ENCODE measurements at places on chromosomes 1 and 21. TPM values are rescaled to one million over a fixed set of nuclear protein-coding genes. Genes with fewer than 3 reads are reported as not detected.

The TMEM200B gene
- 21.1 TPM for total RNA-seq

The SLC44A3 gene
- not detected for total RNA-seq

The TMEM54 gene
- 113 TPM for total RNA-seq

The C1QA gene
- not detected for total RNA-seq

The DNASE2B gene
- not detected for total RNA-seq

The C8A gene
- not detected for total RNA-seq

The PBX1 gene
- total RNA-seq: 120 TPM

The KRTAP12-2 gene
- not detected for total RNA-seq

The LRRC39 gene
- total RNA-seq: not detected

The CELA2B gene
- not detected for total RNA-seq

The SLC37A1 gene
- 2.0 TPM for total RNA-seq

Data from epithelial cell of alveolus of lung (primary cell).